Forelimb muscle (tissue), 1 donor: ENCODE measurements at places on chromosomes 12 and 14.

DNA sequence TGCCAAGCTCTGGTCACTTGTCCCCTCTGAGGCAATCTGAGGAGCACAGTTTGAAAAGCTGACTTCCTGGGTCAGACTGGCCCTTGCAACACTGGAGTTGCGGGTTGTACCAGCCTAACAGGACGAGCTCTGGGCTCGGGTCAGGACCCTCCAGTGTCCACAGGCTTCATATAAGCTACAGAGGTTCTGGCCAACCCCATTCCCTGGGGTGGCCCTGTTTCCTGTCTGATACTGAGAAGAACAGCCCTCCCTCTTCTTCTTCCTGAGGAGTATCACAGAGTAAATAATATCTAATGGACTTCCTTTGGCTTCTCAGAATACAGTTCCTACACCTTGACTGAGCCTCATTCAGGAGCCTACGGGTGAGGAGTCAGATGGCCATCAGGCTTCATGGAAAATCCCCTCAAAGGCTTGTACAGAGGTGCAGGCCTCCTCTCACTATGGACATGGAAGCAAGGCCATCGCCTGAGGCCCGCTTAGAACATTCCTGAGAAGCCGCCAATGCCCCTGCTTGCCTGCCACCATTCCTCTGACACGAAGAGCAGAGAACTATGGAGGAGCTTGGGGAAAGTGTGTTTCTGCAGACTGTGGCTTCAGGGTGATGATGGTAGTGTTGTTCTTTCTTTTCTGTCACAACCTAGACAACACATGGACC is 28.5 kb upstream of the ANO2 start:
- DNase-seq: no peak

- DNase-seq: no peak
These were observed 33.4 kb downstream of the CORO1C start for GRCh38 chr12:108697905-108698304.

DNA sequence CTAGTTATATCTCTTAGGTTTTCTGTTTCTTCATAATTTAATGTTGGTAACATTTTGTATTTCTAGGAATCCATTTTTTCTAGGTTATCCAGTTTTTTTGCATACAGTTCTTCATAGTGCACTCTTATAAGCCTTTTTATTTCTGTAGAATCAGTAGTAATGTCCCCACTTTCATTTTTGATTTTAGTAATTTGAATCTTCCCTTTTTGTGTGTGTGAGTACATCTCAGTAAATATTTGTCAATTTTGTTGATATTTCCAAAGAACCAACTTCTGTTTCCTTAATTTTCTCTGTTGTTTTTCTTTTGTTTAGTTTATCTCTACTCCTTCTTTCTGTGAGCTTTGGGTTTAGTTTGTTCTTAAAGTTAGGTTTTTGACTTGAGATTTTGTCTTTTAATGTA is 507.3 kb upstream of the RGS6 start:
- no peak for DNase-seq

GRCh38 chr12:31650918-31651317 is 8.6 kb upstream of the ETFBKMT start:
- DNase-seq: no peak

DNA sequence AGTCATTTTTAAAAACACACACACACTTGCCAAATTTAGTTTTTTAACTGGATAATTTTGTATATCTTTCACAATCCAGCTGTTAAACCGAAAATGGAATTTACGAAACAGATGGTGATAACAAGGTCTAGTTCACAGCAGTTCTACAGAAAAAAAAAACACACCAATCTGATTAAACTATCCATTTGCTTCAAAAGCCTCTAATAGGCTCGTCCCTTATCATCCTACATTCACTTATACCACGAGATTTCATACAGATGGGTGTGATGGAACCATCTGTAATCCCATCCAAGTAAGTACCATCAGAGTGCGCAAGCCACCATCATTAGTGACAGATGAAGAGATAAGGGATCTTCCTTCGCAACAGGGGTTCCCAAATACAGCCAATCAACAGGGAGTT is 20.1 kb downstream of the GCH1 start:
- DNase-seq: no peak
